ENCODE measurements at places on chromosomes 4 and X.

DNA sequence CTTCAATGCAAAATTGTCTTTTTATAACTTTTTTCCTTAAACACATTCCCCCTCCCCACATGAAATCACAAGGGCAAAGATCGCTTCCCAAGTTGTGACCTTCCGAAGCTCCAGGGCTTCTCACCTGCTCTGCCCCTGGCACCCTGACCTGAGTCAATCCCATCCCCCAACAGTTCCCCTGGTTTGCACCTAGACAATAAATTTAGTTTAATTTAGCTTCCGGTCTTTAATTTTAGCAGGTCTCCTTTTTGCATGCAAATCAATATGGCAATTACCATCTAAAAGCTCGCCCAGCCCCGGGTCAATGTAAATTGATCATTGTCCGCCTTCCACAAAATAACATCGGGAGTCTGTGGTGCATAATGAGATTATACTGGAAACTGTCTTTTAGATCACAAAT lies 6.8 kb downstream of the BCOR start:
- no peak for DNase-seq

DNA sequence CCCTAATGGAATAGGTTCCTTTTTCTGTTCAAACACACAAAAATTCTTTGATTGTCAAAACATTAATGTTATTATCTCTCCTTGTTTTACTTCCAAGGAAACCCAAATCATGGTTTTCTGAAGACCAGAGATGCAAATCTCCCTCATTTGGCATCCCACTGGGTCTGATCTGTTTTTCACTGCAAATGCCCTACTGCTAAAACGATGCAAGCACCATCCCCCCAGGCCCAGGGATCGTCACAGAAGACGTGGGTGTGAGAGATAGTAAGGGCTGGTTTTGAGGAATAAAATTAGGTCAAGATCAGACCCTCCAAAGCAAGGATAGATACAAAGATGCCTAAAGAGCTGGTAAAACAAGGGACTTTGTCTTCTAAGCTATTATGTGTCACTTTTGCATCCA lies 33.6 kb downstream of the GSPT2 start:
- DNase-seq: no peak

DNA sequence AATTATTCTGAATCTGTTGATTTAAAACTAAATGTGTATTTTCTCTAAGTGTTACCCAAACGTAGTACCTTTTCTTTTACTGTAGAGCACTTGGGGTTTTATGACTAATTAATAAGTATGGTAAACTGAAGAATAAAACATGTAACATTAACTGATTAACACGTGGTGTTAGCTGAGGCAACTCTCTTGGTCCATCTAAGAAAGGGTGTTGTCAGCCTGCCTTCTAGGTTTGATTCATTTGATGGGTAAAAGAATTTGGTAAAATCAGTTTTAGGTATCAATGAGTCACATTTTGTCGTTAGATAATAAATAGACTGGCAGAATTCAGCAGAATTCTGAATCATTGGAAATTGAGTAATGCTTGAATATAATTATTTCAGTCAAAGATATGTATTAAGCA lies 99.7 kb downstream of the AFF1 start:
- no peak for DNase-seq

DNA sequence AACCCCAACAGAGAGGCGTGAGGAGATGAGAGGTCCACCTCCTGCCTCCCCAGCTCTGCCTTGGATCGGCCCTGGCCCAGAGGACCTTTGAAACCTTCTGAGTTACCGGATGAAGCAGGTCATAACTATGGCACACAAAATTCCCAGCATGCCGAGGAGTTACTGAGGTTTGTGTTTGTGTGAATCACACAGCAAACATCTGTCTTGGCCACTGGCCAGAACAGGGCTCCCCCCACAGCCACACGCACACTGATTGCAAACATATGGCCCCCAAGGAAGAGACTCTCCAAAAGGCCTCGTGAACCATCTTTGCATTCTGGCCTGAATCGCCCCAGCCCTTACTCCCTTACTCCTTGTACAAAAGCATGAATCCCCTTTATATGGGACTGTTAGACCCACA lies 18.9 kb downstream of the RPS4X start:
- DNase-seq: no peak

GRCh38 chr4:140790171-140790570 lies 34.0 kb upstream of the TBC1D9 start:
- no peak for DNase-seq

DNA sequence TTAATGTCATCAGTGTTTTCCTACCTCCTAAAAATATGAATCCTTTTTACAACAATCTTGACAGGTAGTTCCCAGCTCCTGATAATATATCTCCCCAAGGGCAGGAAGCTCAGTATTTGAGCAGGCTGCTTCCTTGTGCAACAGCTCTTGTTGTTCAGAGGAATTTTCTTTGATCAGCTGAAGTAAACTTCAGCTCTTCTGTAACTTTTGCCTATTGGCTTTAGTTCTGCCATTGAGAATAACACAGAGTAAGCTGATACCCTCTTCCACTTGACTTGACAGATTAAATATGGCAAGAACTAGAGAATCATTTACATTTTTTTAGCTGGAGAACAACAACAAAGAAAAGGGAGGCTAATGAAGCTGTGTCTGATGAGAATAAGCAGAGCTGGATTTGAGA lies 75.2 kb downstream of the LUZP4 start:
- no peak for DNase-seq

DNA sequence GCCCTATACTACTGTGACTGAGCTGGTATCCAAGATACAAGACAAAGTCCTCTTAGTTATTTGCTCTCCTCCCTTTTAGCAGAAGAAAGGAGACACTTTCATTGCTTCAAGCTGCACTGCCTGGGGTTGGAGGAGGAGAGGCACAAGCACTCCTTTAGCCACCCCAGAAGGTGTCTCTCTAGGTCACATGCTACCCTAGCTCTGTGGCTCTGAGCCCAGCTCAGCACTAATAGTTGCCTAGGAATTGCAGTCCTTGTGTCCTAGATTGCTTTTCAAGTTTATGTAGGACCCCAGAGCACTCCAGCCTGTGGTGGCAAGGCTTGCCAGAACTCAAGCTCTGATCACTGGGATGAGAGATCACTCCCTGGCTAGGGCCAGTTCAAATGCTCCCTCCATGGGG lies 24.4 kb upstream of the LHFPL1 start:
- DNase-seq: no peak

DNA sequence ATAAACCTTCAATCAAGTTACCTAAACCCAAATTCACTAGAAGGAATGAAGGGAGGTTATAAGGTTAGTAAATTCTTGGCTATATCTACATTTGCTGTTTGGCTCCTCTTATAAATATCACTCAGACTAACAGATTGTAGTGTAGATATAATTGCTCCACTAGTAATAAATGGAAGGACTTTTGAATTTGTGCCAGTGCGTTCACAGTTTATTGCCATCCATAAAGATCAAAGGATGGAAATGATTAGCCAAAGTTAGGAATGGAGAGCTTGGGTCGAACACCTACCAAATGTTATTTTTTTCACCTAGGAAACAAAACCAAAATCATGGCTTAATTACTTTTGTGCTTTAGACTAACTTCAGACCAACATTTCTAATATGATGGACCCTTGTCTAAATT lies 9.2 kb downstream of the DTHD1 start:
- no peak for DNase-seq

GRCh38 chr4:165867961-165868360 lies 5.1 kb upstream of the TLL1 start:
- no peak for DNase-seq
